ENCODE measurements at places on chromosomes 5 and 9. TPM values are rescaled to one million over a fixed set of nuclear protein-coding genes. Genes with fewer than 3 reads are reported as not detected.

GRCh38 chr5:171702135-171702770 lies 83.4 kb upstream of the SMIM23 start:
- no peaks in the 10 kb centered on the region for H3K36me3 ChIP-seq
- no peaks in the 10 kb centered on the region for H3K27me3 ChIP-seq
- no peak overlapping the region for H3K27ac ChIP-seq

The WDR31 gene
- total RNA-seq, result 1.7 TPM

GRCh38 chr9:31745468-31745867 lies 639.0 kb upstream of the ACO1 start:
- DNase-seq, result no peak
- no peak overlapping the region for H3K27ac ChIP-seq
- H3K4me1 ChIP-seq, result no peaks in the 10 kb centered on the region
- no peaks in the 10 kb centered on the region for H3K27me3 ChIP-seq

DNA sequence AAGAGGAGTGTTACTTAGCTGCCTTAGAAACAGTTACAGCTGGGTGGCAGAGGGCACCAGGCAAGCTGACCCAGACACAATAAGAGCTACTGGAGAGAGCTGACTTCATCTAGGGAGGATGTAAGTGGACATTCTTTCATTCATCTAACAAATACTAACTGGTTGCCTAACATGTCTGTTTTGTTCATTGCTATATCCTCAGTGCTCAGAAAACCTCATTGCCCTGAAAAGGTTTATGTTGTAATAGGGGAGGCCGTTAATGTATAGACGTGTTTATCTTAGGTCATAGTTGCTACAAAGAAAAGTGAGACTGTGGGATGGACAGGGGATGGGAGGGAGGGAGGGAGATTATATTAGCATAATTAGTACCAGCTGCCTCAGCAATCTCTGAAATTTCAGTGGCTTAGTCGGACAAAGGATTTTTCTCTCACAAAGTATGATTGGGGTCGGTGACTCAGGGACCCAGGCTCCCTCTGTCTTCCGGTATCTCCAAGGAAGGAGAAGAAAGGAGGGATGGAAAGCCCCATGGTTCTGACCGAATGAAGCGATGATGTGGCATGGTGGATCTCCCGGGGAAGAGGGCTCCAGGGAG lies 2.6 kb upstream of the SNX18 start:
- H3K27ac ChIP-seq, result no peak overlapping the region
- DNase-seq, result no peak
- peaks cover 23% of the 10 kb centered on the region for H3K4me1 ChIP-seq
- no peak overlapping the region for H3K4me3 ChIP-seq
- no peaks in the 10 kb centered on the region for H3K36me3 ChIP-seq

- no peak for DNase-seq
- no peak overlapping the region for H3K27ac ChIP-seq
- no peak overlapping the region for H3K4me3 ChIP-seq
- no peaks in the 10 kb centered on the region for H3K36me3 ChIP-seq
- peaks cover 11% of the 10 kb centered on the region for H3K4me1 ChIP-seq
Observed at GRCh38 chr5:34791761-34792244, 47.2 kb upstream of the TTC23L start.

The PDE6A gene
- total RNA-seq, result not detected

- H3K4me1 ChIP-seq, result no peaks in the 10 kb centered on the region
- H3K4me3 ChIP-seq, result no peak overlapping the region
- DNase-seq, result no peak
- H3K36me3 ChIP-seq, result peaks cover 14% of the 10 kb centered on the region
- H3K27ac ChIP-seq, result no peak overlapping the region
Observed at GRCh38 chr9:99973455-99973854, 67.0 kb downstream of the STX17 start.

DNA sequence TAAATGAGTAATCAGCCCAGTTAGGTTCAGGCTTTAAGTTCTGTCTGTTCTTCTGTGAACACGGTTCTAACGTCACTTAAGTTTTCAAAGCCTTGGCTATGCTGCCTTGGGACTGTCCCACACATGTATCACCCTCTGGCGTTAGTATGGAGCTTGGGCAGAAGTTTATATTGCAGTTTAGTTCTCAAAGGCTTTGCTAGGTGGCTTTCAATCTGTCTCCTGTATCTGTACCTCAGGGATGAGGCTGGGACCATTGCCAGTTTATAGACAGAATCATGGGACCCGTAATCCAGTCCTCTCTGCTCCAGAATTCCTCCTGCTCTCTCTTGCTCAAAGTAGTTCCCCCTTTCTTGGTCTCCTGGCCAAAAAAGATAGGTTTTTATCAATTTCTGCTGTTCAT lies 12.1 kb downstream of the C9orf40 start:
- DNase-seq, result no peak
- no peaks in the 10 kb centered on the region for H3K36me3 ChIP-seq
- no peak overlapping the region for H3K4me3 ChIP-seq
- no peaks in the 10 kb centered on the region for H3K4me1 ChIP-seq

The NOXA1 gene
- 2.7 TPM for total RNA-seq

Data from esophagus muscularis mucosa (tissue), 4 donors.